T-helper 17 cell (primary cell): ENCODE measurements at places on chromosomes 12 and 14.

GRCh38 chr12:14327711-14328110, 37.8 kb upstream of the ATF7IP start:
- DNase-seq: no peak

GRCh38 chr12:97681612-97682504, 219.3 kb downstream of the RMST start:
- DNase-seq: no peak

GRCh38 chr14:21264025-21264801, 5.0 kb downstream of the HNRNPC start:
- no peak for DNase-seq

- no peak for DNase-seq
Measured at GRCh38 chr14:44168566-44168965, 338.5 kb downstream of the FSCB start.

GRCh38 chr14:76261371-76261811, 109.7 kb downstream of the GPATCH2L start:
- no peak for DNase-seq

- no peak for DNase-seq
Measured at GRCh38 chr12:18439541-18439940, 178.2 kb downstream of the PIK3C2G start.

DNA sequence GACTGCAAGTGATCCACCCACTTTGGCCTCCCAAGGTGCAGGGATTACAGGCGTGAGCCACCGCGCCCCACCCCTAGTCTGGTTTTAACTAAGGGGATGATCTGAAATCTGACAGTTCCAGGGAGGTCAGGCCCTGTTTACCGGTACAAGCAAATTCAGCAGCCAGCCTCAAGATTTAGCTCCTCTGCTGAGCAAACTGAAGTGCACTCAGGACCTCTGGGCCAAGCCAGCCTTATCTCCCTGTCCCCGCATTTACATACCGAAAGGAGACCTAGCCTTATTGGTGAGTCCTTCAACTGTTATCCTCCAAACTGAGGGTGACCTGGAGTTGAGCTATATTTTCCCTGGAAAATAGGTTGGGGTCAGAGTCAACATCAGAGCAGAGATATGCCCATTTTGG, 835 bp upstream of the ABHD4 start:
- no peak for DNase-seq

DNA sequence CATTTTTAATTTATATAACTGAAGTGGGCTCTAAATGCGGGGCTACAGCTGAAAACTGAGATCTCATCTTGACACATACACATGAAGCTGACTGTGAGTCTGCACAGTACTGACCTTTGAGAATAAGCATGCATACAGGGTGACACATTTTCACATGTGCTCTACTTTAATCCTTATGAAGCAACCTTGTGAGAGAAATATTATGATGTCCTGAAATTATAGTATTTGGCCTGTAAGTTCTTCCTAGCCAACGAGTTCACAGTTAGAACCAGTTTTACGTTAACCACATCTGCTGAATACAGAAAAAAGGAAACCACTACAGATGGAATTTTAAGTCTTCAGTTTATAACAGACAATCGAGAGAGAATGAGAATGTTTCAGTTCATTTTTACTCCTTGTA, 70.3 kb downstream of the SPPL3 start:
- no peak for DNase-seq

- DNase-seq: no peak
Measured at GRCh38 chr14:34620839-34621238, 9.1 kb downstream of the SNX6 start.

DNA sequence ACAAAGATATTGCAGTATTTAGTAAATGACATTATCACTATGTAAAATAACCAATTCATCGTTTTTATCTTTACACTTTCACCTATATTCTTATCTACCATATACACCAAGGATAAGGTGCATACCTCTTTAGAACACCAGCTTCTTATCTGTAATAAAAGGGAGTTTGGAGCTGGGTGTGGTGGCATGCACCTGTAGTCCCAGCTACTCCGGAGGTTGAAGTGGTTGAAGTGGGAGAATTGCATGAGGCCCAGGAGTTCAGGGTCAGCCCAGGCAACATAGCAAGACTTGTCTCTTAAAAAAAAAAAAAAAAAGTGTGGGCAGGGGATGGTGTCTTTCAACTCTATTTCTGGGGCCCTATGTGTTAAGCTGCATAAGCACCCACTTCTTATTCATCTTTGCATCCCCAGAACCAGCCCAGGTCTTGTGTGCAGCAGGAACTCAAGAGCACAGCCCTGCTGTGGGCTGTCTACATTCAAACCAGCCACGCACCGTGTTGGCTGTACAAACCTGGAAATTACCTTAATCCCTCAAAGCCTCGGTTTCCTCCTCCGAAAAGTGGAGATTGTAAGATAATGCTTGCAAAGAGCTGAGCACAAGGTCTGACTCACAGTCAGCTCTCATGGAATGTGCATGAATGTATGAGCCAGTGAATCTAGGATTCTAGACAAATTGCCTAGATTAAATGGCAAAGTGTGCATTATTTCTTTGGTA, 256.6 kb upstream of the FOXN3 start:
- DNase-seq: no peak

- no peak for DNase-seq
Measured at GRCh38 chr12:11824736-11825135, 175.3 kb downstream of the ETV6 start.

DNA sequence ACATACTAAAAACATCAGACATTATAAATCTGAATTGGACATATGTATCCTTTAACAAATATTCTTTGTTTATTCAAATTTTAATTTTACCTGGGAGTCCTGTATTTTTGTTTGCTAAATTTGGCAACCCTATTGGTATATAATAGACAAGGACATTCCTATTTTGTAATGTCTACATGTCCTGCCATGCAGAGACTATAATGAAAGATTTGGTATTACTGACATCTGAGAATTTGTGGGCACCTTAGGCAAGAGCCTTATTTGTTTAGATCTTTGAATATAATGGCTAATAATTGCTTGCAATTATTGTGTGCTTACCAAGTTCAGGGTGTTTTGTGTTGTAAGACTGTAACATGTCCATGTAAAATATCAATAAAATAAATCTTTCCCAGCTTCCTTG, 334.4 kb downstream of the KCNH5 start:
- no peak for DNase-seq

DNA sequence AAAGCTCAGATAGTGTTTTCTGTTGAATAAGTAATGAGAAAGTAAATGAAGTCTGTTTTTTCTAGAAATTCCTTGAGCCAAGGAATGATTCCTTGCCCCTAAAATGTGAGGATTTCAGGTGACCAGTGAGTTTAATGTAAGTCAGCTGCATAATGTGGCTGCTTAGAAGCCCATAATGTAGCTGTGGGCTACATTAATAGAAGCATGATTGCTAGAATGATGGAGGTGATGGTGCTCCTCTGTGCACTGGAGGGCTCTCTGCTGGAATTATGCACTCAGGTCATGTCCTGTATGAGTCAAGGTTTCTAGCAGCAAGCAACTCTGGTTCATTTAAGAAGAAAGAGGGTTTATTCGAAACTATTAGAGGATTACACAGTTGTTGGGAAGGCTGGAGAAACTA, 19.6 kb upstream of the PWP1 start:
- DNase-seq: no peak

GRCh38 chr12:2114071-2114470, 61.3 kb downstream of the CACNA1C start:
- DNase-seq: no peak
